Endothelial cell (in vitro differentiated cells): ENCODE measurements at places on chromosomes 13 and 19.

DNA sequence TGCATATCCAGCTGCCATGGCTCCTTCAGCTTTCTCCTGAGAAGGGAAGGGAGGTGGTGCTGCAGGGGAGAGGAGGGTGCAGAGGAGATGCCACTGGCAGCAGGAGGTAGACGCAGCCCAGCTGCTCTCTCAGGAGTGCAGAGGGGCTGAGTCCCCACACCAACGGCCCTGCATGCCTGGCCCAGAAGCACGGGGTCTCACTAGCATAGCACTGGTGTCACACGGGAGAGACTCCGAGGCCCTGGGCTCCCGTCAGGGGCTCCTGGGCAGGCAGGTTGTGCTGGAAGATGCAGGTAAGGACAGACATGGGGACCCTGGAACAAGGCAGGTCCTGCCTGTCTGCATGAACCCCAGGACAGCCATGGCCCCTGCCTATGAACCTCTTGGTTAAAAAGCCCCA is 80.1 kb downstream of the C1QTNF9 start:
- no peaks in the 10 kb centered on the region for H3K4me1 ChIP-seq
- H3K27me3 ChIP-seq: peaks cover 12% of the 10 kb centered on the region
- no peak overlapping the region for H3K4me3 ChIP-seq
- H3K36me3 ChIP-seq: no peaks in the 10 kb centered on the region
- no peak overlapping the region for H3K27ac ChIP-seq
- no peak for DNase-seq

DNA sequence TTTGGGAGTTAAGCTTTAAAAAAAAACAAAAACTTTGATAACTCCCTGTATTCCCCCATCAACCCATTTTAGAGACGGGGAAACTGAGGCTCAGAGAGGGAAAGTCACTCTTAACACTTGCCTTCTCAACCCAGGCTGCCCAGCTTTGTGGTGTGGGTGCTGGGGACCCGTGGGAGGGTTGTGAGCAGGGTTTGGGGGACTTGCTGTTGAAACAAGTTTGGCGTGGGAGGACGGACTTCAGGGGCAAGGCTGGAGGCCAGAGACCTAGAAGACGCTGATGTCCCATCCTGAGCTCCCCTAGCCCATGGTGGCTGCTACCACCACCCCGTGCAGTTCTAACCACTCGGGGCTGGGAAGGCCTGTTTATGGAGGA is 747 bp upstream of the CACTIN start:
- peaks cover 15% of the 10 kb centered on the region for H3K27me3 ChIP-seq
- H3K4me1 ChIP-seq: peaks cover 6% of the 10 kb centered on the region
- no peak for DNase-seq
- H3K27ac ChIP-seq: no peak overlapping the region
- peak overlapping the region; percentile 97 for H3K4me3 ChIP-seq
- peaks cover 12% of the 10 kb centered on the region for H3K36me3 ChIP-seq

- H3K27ac ChIP-seq: no peak overlapping the region
- DNase-seq: no peak
- H3K4me3 ChIP-seq: no peak overlapping the region
- no peaks in the 10 kb centered on the region for H3K36me3 ChIP-seq
Observed at GRCh38 chr13:97493456-97493855, 59.5 kb downstream of the RAP2A start.

DNA sequence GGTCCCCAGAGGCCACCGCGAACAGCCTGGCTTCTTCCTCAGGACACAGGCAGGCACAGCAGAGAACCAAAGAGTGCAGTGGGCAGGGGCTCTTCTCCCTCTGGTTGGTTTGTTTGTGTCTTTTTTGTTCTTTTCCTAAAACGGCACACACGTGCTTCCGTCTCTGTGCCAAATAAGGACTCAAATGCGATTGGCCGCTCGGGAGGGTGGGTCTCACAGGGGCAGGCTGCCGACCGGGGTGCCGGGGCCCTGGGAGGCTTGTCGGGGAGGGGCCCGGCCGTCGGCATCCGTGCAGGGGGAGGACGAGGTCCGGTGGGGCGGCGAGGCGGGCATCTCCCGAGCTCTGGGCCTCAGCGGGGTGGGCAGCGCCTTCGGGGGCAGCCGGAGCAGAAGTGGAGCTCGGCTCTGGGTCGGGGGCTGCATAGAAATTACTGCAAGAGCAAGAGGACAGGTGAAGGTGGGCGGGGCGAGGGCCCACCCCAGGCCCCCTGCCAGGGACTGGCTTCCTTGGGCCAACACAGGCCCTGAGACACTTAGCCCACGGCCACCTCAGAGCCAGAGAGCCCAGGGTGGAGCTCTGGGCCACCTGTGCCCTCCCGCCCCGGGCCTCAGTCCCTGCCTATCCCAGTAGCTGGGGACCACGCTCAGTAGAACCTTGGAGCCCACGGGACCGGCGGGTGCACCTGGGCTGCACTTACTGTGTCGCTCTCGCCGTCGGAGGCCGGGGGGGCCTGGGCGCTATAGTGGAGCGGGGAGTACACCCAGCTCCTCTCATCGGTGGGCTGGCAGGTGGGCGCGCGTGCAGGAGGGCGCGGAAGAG is 6.4 kb upstream of the CACTIN start:
- no peak overlapping the region for H3K4me3 ChIP-seq
- no peaks in the 10 kb centered on the region for H3K4me1 ChIP-seq
- H3K27me3 ChIP-seq: peaks cover 10% of the 10 kb centered on the region
- peaks cover 3% of the 10 kb centered on the region for H3K36me3 ChIP-seq

GRCh38 chr19:51564791-51565190 is 6.3 kb upstream of the ZNF175 start:
- H3K36me3 ChIP-seq: no peaks in the 10 kb centered on the region
- H3K27ac ChIP-seq: no peak overlapping the region
- no peak for DNase-seq
- H3K4me1 ChIP-seq: no peaks in the 10 kb centered on the region

DNA sequence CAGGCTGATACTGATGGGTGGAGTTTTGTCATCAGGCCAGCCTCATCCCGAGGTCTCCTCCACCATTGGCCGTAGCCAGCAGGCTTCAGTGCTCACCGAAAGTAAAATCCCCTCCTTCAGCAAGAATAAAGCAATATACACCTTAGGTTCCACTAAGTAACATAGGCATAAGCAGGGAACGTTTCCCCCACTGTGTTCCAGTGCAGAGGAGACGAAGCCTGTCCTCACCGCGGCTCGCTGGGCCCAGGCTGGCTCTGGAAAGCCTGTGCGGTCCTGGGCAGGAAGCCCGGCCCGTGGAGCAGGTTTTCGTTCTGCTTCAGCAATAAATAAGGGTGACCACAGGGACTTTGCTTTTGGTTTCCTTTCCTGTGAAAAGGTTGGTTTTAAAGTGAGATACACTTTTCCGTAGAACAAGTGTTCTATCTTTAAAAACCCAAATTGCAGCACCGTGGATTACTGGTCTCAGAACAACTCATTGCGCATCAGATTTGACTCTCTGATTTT is 16.3 kb upstream of the TEX29 start:
- H3K27ac ChIP-seq: no peak overlapping the region
- no peaks in the 10 kb centered on the region for H3K4me1 ChIP-seq
- no peak overlapping the region for H3K4me3 ChIP-seq
- H3K27me3 ChIP-seq: peaks cover 12% of the 10 kb centered on the region
- DNase-seq: no peak

GRCh38 chr19:35417278-35417677 is 30.8 kb upstream of the FFAR2 start:
- H3K36me3 ChIP-seq: no peaks in the 10 kb centered on the region
- no peak overlapping the region for H3K4me3 ChIP-seq
- no peak for DNase-seq
- H3K27ac ChIP-seq: no peak overlapping the region
- no peaks in the 10 kb centered on the region for H3K4me1 ChIP-seq

DNA sequence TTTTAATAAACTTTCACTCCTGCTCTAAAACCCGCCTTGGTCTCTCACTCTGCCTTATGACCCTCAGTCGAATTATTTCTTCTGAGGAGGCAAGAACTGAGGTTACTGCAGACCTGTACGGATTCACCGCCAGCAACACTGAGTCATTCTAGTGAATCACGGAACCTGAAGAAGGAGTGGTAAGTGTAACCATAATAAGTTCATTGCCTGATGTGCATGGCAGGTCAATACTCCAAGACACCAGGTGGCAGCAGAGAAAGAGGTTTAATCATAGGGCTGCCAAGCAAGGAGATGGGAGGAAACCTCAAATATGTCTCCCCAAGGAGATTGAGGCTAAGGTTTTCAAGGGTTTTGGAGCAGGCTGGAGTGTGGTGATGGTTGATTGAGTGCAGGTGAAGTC is 204.3 kb upstream of the IPO5 start:
- peak overlapping the region; percentile 23 for H3K4me3 ChIP-seq
- H3K27me3 ChIP-seq: peaks cover 4% of the 10 kb centered on the region
- peaks cover 4% of the 10 kb centered on the region for H3K4me1 ChIP-seq
- H3K27ac ChIP-seq: no peak overlapping the region

- H3K27ac ChIP-seq: peak overlapping the region; percentile 61
- peaks cover 3% of the 10 kb centered on the region for H3K4me1 ChIP-seq
- no peaks in the 10 kb centered on the region for H3K27me3 ChIP-seq
- DNase-seq: peak; percentile 7
- H3K4me3 ChIP-seq: no peak overlapping the region
Observed at GRCh38 chr13:44052780-44053184, 173.1 kb downstream of the LACC1 start.

DNA sequence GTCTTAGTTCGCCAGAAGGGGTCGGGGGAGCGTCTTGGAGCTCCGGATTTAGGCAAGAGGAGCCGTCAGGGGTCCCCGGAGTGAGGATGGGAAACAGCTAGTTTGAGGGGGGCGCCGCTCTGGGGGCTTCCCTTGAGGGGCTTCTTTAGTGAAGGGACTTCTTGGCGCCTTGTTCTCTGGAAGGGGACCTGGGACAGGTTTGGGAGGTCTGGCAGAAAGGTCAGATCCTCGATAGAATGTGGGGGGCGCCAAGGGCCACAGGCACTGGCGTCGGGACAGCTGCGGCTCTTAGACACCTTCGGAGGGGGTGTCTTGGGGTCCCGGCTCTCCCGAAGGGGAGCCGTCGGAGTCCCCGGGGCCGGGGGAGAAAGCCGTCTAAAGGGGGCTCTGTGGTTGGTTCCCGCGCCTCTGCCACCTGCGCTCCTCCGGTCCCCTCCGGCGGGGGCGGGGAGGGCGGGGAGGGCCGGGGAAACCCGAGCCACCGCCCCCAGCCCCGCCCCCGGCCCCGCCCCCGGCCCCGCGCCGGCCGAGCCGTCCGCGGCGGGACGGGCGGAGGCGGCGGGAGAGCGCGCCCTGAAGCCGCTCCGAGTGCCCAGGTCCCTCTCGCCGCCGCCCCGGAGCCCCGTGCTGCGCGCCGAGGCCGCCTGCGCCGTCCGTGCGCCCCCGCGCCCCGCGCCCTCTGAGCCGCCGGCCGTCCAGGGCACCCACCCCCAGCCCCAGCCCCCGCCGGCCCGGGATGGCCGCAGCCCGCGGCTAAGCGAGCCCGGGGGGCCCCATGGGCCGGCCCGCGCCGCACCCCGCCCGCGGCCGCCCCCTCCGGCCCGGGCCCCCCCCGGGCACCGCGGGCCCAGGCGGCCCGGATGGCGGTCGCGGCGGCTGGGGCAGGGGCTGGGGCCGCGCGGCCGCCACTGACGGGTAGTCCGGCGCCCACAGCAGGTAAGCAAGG is at the start of gene NRTN:
NRTN (plus strand) TSS at position 552 of the 946 bp plus-strand sequence. CDS start 19,099 bp downstream, outside the sequence.
- peaks cover 7% of the 10 kb centered on the region for H3K36me3 ChIP-seq
- no peak within 1 kb of the TSS for H3K4me3 ChIP-seq
- H3K27ac ChIP-seq: no peak within 1 kb of the TSS
- H3K27me3 ChIP-seq: peaks cover 25% of the 10 kb centered on the region

GRCh38 chr13:99022941-99023340 is 45.1 kb upstream of the DOCK9 start:
- peaks cover 38% of the 10 kb centered on the region for H3K4me1 ChIP-seq
- DNase-seq: no peak
- H3K27me3 ChIP-seq: no peaks in the 10 kb centered on the region

DNA sequence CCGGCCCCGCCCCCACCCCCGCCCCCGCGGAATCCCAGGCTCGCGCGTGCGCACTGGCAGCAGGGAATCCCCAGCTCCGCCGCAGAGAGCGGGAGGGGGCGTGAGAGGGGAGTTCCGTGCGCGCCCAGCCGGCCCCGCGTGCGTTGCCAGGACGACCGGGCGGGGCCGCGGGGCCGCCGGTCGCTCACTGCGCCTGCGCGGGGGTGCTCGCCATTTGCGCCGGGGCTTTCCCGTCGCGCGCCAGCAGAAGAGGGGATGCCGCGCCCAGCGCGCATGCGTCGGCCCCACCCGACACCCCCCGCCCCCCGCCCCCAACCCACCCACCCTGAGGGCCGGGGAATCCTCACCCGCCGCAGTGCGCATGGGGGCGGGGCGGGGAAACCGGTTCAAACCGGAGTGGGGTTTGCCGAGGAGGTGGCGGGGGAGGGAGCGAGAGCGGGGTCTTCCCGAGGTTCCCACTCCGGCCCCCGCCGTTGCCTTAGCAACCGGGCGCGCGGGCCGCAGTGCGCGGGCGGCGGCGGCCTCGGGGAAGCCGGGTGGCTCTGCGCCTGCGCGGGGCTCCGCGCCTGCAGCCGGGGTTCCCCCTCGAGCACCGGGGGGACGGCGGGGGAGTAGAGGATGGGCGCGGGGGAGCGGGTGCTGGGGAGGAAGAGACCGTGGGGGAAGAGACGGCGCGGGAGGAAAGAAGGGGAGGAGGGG is 15.1 kb downstream of the CCDC124 start:
- H3K4me1 ChIP-seq: peaks cover 19% of the 10 kb centered on the region
- no peak overlapping the region for H3K4me3 ChIP-seq
- peak; percentile 99 for DNase-seq
- H3K36me3 ChIP-seq: peaks cover 8% of the 10 kb centered on the region
- no peak overlapping the region for H3K27ac ChIP-seq
